ENCODE measurements at places on chromosomes 3 and 15.

DNA sequence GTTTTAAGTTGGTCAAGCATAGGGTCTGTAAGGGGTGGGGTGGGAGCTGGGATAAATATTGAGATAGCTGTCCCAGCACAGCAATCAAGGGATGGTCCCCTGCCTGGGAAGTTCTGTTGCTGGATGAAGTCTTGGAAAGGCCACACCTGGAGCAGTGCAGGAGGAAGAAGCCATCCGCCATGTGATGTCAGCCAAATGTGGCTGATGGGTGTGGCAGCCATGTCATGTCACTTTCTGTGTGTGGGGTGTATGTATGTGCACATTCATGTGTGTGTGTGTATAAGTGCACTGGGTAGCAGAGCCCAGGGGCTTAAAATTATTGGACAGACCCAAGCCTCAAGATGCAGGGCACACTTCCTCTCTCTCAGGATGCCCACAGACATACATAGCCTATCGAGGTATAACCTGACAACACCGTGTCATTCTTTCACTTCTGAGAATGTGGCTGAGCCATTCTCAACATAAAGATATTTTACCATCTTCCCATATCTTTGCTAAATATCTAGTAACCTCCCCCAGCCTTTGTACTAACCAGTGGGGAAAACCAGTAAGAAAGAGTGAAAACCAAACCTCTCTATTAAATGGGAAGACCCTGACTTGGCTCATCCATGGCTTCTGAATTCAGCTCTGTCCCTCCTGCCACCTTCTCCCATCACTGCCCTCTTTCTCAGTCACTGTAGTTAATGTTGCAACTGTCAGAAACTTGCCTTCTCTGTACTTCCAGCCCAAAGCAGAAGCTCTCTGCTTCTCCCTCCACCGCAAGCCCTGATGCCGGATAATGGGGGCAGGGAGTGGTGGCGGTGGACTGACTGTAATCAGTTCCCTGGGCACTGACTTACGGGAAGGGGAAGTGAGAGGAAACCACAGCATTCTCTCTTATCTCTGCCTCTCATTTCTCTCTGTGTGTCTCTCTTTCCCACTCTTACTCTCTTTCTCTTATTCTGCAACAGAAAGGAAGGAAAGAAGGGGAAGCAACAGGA is 11.2 kb downstream of the TNFSF10 start:
- DNase-seq, result no peak

- DNase-seq, result peak; percentile 14
Observed at GRCh38 chr3:72887343-72887704, 522 bp upstream of the GXYLT2 start.

DNA sequence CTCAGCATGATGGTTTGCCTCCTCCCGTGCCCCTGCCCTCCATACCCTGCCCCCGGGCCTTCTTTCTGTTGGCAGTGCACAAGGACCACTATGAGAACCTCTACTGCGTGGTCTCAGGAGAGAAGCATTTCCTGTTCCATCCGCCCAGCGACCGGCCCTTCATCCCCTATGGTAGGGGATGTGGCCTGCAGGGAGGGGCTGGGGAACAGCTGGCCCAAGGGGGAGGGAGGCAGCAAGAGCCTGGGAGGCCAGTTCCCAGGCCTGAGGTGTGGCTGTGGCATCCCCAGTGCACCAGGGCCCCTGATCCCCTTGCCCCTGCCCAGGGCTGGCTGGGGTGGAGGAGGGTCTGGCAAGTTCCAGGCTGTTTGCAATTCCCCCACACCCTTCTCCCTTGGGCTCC is 2.6 kb upstream of the PLA2G4B start:
- no peak for DNase-seq

DNA sequence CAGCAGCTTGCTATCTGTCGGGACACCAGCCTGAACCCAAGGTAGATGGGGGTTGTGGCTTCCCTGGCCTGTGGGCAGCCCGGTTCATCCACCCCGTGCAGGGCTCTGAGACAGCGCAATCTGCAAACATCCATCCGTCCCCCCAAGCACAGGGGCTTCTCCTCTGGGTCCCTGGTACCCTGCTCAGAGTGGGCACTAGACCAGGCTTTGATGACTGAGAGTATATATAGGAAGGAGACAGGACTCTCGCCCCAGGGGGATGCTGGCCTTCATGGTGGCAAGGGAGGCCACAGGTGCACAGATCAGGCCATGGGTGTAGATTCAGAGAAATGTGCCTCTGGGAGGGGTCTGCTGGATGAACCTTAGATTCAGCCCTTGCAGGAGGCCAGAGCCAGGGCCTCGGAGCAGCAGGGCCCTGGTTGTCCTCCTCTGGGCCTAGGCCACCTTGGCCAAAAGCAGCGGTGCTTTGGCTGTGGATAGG is 40.3 kb downstream of the CFAP100 start:
- DNase-seq, result no peak

DNA sequence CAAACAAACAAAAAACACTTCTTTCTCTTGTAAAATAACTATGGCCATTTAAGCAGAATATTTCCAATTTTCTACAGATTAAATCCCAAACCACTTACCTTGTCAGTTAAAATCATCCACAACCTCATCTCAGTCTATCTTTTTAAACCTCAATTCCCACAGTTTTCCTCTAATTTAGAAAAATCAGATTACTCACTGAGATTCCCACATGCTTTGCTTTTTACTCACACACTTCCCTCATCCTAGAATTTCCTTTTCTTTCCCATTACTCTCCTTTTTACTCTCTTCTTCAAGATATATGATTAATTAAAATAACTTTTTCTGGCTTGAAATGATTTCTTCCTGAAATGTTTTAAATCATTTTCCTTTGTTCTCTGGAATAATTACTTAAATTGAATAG is 790.7 kb downstream of the ROBO1 start:
- no peak for DNase-seq

- no peak for DNase-seq
Observed at GRCh38 chr3:9229325-9229724, 20.1 kb downstream of the SRGAP3 start.

GRCh38 chr3:176692199-176692965 is 504.9 kb downstream of the TBL1XR1 start:
- no peak for DNase-seq

DNA sequence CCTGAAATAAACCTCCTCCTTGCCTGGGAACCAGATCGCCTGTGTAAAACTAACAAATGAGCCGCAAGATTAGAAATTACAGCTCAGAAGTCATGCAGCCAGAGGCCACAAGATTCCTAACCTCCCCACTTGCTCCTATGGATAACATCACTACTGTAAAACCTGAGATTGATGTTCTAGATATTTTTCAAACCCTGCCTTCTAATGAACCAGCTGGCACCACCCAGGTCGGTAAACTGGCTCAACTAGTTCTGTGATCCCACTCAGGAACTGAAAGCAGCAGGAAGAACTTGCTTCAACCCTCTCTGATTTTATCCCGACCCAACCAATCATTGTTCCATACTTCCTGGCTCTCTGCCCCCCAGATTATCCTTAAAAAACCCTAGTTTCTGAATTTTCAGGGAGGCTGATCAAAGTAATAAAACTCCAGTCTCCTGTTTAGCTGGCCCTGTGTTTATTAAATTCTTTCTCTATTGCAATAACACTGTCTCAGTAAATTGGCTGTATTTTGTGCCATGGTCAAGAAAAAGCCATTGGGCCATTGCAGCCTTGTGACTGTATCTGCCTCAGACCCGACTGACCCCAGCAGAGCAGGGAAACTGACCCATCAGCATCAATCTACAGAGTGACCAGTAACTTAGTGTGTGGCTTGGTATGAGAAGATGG is 98.9 kb downstream of the RPLP1 start:
- DNase-seq, result no peak

DNA sequence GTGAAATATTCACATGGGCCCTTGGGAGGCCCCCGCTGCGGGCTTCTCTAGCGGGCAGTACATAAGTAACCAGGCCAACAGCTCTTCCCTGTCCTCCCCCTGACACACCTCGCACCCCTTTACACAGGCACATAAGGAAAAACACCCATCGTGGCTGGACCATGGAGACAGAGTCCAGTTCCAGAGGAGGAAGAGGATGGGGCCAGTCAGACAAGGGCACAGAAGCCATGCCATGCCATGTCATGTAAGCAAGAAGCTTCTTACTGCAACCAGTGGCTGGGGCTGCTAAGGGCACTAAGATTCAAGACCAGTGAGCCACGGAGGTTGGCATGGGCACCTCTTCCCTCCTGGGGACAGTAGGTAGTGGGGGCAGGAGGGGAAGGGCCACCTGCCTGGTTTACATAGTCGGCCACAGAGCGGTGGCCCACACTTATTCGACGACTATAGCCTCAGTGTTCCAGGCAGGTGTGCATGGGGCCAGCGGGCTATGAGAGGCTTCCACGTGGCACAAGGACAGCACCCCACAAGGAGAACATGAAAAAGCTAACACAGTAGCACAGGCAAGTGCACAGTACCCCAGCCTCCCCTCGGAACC is 5.7 kb upstream of the CYP11A1 start:
- DNase-seq, result no peak

DNA sequence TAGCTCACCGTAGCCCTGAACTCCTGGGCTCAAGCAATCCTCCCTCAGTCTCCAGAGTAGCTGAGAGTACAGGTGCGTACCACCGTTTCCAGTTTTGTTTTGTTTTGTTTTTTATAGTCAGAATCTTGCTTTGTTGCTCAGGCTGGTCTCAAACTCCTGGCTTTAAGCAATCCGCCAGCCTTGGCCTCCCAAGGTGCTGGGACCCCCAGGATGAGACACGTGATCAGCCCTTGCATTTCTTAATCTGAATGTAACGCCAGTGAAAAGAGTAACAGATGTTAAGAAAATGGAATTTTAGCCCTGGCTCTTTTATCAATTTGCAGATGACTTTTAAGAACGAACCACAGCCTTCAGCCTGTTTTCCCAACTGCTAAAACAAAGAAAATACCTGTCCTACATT is 451.3 kb downstream of the SHQ1 start:
- DNase-seq, result no peak

DNA sequence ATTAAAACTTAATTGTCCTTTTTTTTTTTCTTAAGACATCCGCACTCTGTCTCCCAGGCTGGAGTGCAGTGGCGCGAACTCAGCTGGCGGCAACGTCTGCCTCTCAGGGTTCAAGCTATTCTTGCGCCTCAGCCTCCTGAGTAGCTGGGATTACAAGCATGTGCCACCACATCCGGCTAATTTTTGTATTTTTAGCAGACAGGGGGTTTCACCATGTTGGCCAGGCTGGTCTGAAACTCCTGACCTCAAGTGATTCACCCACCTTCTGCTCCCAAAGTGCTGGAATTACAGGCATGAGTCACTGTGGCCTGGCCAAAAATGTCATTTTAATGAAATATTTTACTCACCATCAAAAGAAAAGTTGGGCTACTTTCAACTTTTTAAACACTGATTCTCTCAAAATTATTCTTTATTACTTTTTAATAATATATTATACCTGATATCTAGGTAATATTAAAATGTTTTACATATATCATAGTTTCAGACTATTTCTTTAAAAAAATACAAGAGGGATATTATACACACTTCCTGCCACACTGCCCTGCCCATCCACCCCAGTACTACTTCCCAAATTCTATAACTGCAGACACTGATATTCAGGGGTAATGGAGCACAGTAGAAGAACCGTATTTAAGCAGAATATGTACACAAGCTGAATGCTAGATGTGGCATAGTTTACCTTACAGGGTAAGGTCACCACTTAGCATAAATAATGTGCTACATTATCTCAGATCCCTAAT is 723.9 kb upstream of the ZNF385D start:
- DNase-seq, result peak; percentile 55

DNA sequence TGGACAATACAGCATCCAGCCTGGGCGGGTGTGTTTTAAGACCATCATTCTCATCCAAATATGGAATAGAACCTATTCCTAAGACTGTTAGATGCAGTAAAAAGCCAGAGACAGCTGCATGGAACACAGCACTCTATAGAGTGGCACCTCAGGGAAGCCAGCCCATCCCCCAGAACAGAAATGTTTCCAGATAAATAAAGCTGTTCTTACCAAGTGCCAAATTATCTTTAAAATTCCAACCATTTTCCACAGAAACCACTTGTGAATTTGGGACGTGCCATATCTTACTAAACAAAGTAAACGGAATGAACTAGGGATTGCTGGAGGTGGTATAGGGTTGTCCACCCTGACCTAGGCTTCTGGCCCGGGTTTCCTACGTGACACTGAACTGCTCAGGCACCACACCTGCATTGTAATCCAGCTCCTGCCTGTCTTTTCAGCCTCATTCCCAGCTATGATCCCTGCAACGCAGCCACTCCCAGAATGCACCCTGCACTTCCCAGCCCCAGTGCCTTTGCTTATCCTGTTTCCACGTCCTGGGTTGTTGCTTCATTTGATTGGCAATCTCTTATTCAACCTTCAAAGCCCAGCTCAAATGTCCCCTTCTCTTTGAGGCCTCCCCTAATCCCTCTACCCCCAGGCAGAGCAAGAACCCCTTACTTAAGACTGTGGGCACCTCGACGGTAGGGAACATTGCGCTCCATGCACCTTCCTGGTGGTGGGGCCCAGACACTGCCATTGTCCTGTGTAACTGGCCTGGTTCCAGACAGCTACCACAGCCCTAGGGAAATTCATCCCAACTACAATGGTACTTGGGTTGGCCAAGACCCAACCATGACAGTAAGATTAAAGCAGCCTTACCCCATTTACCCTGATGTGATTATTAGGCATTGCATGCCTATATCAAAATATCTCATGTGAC is 100.2 kb downstream of the IQSEC1 start:
- no peak for DNase-seq

Data from ACHN (cell line).